ENCODE measurements at places on chromosomes 5 and 9.

- peak; percentile 4 for DNase-seq
Measured at GRCh38 chr9:32344551-32345182, 39.8 kb upstream of the ACO1 start.

GRCh38 chr5:166412191-166412590 is 1879.3 kb upstream of the WWC1 start:
- DNase-seq, result no peak

GRCh38 chr9:35102465-35102768 is 514 bp downstream of the STOML2 start:
- DNase-seq, result peak; percentile 28

DNA sequence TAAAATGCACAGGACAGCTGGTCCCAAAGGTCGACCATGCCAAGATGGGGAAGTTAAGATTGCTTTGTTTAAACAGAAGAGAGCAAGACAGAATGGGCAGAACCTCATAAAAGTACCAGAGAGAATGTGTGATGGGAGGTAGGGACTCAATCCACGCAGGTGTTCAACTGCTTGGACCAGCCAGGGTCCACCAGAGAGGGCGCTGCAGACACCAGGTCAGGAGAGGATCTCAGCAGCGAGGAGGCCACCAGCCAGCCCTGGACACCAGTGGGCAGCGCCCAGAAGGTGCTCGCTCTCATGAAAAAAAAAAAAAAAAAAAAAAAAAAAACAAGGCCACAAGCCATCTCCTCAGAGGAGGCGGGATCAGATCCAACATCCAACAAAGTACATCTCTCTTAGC is 81.8 kb downstream of the SHC3 start:
- DNase-seq, result no peak

- DNase-seq, result no peak
Measured at GRCh38 chr9:122367774-122368460, 2.9 kb upstream of the PTGS1 start.

DNA sequence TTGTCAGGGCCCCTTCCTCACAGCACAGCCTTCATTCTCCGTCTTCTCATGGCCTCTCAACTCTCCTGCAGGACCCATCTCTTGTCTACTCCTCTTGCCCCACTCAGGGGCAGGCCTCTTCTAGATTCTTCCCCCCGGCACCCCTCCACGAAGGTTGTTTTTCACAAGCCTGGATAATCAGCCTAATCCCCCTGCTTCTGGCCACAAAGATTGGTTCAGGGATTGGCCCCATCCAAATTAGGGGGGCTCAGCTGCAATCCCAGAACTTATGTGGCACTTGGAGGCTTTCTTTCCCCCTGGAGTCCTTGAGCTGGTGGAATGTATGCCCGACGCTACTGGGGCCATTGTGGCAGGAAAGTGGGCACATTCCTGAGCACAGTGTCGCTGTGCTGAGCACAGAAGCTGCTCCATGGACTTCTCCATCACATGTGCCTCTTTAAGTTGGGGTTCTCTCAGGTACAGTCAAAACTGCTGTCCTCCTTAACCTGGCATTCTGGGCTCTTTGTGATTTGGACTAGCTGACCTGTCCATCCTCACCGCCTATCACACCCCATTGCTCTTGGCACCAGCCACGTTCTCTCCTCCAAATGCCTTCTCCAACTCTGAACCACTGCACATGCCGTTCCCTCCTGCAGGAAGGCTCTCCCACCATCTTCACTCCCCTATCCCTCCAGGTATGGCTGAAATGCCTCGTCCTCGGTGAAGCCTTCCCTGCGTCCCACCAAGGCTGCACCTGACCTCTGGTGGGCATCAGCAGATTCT is 66.8 kb upstream of the RNF130 start:
- DNase-seq, result no peak

GRCh38 chr5:136424835-136425584 is 59.7 kb upstream of the TRPC7 start:
- DNase-seq, result peak; percentile 61

GRCh38 chr5:143037071-143037470 is 266.9 kb downstream of the ARHGAP26 start:
- no peak for DNase-seq

- no peak for DNase-seq
Measured at GRCh38 chr5:57486027-57486602, 3.5 kb upstream of the ACTBL2 start.

DNA sequence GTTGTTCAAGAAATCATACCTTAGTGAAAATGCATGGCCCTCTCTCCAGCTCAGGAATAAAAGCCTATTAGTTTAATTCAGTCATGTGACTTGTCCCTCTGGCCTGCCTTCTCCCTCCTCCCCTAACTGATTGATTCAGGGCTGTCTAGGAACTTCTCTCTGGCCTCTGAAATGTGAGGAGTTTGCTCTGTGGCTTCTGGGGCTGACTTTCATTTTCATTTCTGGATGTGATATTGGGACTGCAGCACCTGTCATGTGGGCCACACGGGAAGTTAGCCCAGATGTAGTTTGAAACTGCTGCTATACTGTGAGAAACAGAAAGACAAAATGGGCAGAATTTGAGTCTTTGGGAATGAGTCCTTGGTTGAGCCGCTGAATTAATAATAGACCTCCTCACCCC is 44.8 kb downstream of the PARP8 start:
- peak; percentile 4 for DNase-seq

GRCh38 chr5:122319897-122320296 is 7.9 kb downstream of the SNCAIP start:
- DNase-seq, result no peak

DNA sequence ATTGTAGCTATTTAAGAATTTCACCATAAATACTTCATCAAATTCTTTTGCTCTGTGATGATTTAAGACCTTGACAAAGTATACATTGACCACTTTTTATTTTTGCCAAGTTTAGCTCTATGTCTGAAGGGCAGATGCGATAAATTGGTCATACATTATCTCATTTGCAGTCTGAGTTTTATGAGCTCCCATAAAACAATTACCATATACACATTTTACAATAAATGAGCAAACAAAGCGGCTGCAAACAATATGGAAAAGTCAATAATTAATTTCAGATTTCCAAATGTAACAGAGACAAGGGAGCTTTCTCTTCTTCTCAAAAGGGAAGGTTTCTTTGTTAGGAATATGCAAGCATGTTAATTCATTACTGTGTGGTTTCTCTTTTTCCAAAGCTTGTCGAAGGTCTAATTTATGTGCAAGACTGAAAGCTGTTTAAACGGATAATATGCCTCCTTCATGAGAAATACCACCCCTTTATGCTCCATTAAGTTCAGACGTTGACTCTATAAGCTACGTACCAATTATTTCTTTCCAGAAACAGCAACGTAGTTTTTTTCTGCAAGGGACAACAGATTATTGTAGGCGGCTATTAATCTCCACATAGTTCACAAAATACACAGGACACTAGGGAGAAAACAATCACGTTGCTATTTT is 7.0 kb upstream of the IZUMO3 start:
- no peak for DNase-seq

DNA sequence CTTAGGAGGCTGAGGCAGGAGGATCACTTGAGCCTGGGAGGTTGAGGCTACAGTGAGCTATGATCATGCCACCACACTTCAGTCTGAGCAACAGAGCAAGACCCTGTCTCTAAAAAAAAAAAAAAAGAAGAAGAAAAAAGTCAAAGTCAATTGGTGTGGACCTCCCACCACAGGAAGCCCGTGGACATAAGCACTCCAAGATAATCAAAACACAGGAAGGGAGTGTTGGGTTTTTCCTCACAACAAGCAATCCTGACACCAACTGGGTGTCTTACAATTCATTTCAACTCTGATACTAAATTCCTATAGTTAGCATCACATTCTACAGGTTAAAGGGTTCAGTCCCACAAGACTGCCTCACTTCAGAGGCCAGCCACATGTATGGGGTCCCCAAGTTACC is 70.7 kb downstream of the PDE6A start:
- no peak for DNase-seq

DNA sequence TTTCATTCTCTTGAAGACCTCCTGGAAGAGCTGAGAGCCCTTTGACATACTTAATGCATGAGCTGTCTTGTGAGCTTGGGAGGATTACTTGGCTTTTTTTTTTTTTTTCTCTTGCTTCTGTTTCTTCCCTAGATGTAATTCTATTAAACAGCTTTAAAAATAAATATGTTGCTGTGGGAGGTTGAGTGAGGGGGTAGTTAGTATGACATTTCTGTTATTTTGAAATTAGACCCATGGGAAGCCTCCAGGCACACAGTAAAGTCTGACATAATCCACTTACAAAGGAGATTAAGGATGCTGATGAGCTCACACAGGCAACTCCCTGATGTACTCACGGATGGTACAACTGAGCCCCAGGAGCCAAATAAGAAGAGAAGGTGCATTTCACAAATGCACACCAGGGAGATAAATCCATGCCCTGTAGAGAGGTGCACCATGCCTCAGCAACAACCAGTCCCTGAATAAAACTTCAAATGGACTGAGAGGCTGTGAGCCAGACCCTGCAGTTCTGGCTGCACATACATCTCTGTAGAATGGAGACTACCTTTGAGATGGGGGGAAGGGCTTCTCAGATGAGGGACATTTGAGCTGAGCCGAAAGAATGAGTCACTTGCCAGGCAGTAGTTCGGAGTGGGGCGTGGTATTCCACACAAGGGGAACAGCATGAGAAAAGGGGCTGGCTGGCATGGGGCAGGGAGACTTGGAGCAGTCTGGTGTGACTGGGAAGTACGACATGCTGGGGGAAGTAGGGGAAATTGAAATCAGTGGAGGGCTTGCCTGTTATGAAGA is 68.7 kb downstream of the ACTL7B start:
- peak; percentile 29 for DNase-seq

DNA sequence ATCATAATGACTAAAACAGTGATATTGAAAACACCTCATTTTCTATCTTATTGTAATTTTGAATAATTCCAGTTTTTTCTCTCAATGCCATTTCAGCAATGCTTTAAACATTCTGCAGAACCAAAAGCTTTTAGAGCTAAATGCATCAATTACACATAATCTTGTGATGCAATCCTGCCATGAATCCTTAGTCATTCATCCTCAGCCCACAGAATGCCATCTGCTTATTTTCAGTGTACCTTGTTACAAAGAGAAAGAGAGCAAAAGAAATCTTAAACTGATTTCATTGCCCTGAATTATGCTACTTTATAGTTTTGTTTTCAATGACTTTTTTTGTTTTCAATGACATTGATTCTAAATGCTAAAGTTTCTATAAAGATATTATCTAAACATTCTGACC is 1234.8 kb upstream of the C9orf72 start:
- no peak for DNase-seq

DNA sequence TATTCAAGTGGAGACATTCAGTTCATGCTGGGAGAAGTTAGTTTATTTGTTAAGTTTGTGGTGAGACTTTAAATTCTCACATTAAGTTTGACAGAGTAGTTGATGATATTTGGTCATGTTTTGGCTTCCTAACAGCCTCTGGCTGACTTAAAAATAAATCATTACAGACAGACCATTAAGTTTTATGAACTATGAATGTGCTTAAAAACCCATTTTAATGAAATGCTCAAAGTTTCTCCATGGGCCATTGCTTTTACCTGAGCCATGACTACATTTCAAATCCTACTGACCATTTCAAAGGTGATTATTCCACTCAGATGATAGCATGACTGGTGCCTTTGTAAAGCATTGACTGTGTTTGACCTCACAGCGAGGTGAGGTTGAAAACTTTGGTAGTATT is 192.7 kb downstream of the LRRC70 start:
- no peak for DNase-seq

DNA sequence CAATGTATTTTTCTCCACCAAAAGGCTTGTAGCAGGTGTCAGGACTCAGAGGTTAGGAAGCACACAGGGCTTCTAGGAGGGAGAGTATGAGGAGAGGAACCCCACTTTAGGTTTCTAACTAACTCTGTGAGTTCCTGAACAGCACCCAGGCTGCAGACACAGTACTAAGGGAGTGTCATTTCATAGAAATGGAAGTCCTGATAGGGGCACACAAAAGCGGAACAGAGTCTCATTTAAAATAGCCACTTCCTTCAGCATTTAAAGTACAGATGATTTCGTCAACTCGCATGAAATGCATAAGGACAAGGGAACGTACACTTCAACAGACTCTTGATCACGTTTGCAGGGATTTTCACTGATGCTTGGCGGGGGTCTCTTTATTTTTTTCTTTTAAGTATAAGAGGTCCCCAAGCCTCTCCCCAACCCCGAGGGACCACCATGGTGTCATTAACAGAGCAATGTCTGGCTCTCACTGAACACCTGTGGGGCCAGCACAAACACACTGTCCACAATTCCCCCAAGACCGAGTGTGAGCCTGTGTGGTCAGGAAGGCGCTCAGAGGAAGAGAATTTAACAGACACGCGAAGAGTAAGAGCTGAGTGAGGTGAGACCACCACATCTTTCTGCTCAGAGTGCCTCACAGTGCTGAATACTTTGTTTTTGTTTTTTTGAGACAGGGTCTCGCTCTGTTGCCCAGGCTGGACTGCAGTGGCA is 82.3 kb downstream of the SECISBP2 start:
- DNase-seq, result no peak

GRCh38 chr5:165457859-165458481 is 1952.6 kb downstream of the MAT2B start:
- no peak for DNase-seq

DNA sequence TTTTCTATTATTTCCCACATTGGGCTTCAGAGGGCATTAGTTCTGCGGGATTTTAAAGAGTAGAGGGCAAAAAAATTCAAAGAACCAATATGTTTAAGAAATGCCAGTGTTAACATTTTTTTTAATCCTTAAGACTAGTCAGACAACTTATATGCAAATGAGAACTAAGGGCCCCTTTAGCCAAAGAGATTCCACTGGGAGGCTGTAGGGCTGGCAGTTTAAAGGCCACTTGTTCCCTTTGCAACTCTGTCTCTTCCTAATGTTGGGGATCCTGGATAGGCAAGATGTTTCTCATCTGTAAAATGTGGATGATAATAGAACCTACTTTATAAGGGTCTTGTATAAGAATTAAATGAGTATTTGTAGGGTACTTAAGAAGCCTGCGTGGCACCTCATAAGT is 1395.9 kb downstream of the PTPRD start:
- no peak for DNase-seq

DNA sequence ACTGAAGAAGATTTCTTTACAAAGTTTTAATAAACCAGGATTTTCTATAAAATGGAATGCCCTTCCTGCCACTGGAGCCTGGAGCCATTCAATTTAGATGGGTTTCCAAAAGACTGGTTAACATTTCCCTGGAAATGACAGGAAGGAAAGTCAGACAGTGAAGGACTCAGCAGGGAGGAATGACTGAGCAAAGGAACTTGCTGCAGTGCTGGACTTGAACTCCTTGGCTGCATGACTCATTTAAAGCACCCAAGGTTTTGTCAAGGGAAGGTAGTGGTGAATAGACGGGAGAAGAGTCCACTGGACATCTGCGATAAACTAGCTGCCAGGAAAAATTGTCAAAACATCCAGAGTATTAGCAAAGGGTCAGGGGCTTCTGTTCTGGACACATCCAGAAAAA is 163.8 kb upstream of the SLC28A3 start:
- DNase-seq, result no peak

DNA sequence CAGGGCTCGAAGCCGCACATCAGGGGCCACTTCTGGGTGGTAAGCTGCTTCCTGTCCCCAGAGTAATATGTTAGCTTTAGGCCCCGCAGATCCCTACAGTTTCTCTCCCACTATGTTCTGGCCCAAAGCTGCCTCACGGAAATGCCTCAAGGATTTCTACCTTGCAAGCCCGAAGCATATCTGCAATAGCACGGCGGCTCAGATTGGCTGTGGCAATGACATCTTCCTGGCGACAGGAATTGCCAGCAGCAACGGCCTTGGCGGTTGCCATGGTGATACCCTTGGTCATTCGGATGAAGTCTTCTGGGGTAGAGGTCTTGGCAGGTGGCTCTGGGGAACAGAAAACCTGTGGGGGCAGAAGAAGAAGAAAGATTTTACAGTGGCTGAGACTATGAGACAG is 10.3 kb upstream of the TPM2 start:
- DNase-seq, result no peak
